ENCODE measurements at places on chromosomes 7 and 10.
A peak's percentile ranks its signal among the peaks of the same experiment; 100 is the strongest.

DNA sequence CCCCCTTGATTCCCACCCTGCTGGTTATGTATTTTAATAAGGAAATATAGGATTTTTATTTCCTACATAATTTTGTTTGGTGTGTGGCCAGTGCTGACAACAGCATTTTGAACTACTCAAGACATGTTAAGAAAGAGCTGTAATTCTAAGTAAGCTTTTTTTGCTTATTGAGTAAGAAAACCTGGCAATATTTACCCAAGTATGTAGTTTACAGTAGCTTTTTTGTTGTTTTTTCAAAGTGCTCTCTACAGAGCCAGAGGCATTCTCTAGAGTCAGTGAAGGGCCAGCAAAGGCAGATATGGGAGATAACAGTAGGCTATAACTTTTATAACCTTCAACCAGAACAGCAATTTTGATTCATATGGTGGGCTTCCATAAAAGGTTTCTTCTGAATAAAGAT is 63.2 kb upstream of the TMEM168 start:
- no peak for DNase-seq

GRCh38 chr7:123616223-123616622 is 14.6 kb downstream of the ASB15 start:
- DNase-seq = no peak

DNA sequence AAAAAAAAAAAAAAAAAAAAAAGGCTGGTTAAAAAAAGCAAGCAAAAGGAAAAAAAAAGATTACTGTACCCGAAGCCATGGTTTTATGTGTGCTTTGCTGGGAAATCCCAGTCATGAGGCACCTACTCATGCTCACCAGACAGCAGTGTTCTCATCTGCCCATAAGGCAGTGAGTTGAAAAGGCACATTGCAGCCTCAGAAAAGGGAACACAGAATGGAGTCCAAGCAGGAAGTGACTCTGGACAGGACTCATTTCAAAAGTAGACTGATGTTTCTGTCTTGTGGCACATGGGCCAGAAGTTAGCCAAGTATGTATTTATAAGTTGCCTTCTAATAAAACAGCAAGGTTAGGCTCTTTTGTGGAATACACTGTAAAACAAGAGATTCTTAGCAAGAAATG is 40.2 kb downstream of the PDSS1 start:
- peak; percentile 96 for DNase-seq

DNA sequence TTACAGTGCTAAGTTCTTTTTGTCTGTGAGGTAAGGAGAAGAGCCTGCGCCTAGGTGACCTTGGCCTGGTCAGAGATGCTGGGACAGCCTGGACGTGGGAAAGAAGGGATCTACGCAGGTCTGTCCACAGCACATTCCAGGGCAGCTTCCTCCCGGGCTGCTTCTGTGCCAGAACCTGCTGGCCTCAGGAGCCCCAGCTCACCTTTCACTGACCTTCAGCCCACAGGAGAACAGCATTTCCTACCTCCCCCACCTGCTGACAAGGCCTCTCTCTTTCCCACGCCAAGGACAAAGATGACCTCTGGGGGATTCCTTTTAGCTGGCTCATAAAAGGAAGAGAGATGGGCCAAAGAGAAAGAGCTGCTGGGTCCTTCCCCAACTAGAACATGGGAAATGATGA is 260.6 kb downstream of the KCNMA1 start:
- no peak for DNase-seq

DNA sequence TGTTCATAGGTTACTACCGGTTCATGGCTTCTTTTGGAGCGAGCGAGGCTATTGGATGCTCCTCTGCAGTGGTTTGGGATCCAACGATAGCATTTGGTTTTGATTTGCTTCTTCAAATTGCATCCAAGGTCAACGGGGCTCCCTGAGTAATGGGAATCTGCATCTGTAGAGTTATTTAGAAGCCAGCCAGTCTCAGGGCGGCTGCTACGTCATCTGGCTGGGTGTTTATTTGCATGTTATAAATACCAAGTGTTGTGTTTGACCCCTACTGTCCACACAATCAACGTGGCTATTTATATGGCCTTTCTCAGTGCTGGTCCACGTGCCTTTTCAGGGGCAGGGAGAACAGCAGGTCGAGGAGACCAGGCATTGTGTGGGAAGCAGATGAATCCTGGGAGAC is 137.7 kb downstream of the PRPF18 start:
- no peak for DNase-seq

Data from CD14-positive monocyte (primary cell).